ENCODE measurements at places on chromosomes 12 and 14.

GRCh38 chr12:53733807-53734200 is 6.6 kb upstream of the CALCOCO1 start:
- no peak for DNase-seq

GRCh38 chr12:80794551-80794950 is 77.8 kb downstream of the MYF5 start:
- no peak for DNase-seq

DNA sequence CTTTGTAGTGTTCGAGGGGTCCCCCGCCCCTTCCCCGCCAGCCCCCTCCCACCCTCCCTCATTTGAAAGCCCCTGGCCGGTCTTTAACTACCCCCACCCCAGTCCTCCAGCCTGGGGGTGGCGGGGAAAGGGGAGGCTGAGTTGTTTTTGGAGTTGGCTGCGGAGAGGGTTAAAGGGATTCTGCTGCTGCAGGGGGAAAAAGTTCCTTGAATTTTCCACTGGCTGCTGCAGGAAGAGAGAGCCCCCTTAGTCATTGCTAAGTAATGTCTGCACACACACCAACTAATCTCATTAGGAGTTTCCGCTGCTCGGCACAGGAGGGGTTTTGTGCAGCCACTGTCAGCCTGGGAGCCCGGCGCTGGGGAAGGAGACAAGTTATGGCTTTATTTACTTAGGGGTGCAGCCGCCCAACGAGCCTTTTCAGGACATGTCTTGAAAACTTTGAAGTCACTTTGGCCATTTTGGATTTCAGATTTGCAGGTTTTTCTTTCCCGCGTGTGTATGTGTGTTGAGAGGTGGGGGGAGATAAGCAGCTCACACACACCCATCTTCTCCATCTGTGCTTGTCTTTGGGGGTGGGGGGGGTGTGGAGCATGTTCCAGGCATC is 1.8 kb downstream of the ELK3 start:
- peak; percentile 28 for DNase-seq

- peak; percentile 89 for DNase-seq
These were observed 1.4 kb upstream of the TRMT61A start for GRCh38 chr14:103527408-103528145.

DNA sequence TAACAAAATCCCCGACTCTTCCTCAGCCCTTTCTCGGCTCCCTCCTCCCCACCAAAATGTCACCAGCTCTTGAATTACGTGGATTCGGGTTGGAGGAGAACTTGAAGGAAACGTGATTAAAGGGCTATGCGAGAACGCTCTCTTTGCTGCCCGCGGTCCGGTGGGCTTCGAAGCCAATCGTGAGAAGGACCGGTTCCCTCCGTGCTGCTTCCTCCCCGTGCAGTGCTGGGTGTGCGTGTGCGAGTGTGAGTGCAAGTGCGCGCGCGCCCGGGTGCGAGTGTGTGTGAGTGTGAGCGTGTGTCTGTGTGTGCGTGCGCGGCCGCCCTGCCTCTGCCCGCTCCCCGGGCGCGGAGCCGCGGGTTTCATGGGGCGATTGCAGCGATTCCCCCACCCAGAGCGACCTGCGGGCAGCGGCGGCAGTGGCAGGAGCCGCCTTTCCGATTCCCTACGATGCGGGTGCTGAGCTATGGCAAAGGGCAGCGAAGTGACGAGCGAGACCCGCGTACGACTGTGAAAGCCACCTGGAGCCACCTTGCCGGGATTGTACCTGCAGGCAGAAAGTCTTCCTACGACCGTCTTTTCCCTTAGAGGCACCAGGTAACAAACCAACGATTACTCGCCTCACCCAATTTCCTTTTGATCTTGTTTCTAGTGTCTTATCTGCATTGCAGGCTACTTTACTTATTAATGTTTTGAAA is 1.4 kb downstream of the LRFN5 start:
- no peak for DNase-seq

DNA sequence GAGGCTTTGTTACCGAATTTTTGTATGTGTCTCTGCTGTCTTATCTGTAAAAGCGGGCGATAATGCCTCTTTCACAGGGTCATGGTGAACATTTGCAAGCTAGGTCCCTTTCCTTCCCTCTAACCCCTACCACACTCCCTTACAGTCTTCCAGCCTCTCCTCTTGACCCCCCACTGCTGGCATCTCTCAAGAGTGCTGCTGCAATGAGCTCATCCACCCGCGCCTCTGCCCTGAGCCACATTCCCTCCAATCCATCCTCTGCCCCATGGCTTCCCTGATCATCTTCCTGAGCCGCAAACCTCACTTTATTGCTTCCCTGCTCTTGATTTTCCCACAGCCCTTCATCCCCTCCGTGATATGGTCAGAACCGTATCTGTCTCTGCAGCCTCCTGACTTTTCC is 343.6 kb downstream of the BCL11B start:
- DNase-seq: no peak

DNA sequence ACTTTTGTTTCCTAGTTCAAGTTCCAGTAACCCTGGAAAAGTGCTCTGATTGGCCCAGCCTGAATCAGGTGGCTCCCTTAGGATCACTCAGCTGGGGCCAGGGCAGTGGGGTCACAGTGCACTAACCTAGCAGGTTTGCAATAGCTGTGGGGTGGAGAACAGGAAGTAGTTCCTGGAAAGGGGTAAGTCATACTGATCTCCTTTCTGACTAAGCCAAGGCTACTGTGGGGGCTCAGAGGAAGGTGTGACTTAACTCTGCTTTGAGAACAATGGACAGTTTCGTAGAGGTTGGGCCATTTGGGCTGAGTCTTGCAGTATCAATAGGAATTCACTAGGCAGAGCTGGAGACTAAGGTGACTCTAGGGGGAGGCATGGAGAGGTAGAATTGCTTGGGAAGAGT is 89.4 kb downstream of the KIF26A start:
- DNase-seq: peak; percentile 6

- DNase-seq: peak; percentile 16
These were observed 270.8 kb downstream of the BCL11B start for GRCh38 chr14:99001241-99001640.

DNA sequence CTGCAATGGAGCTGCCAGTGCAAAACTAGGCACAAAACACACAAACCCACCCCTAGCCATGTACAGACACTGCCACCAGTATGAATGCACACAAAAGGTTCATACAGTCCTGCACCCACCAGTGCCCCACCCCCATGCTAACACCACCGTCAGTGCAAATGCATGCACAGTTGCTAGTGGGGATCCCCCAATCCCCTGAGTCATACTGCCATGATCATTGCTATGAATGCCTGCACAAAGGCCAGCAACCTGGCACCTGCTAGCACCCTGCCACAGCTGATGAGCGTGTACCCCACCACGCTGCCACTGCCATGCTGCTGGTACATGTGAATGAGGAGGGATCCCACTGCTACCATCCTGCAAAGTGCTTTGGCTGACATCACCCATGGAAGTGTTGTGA is 23.9 kb downstream of the PZP start:
- DNase-seq: no peak

- no peak for DNase-seq
These were observed 5.4 kb downstream of the GAPDH start for GRCh38 chr12:6539707-6540134.

GRCh38 chr12:43306066-43306465 is 245.9 kb downstream of the ADAMTS20 start:
- peak; percentile 78 for DNase-seq

DNA sequence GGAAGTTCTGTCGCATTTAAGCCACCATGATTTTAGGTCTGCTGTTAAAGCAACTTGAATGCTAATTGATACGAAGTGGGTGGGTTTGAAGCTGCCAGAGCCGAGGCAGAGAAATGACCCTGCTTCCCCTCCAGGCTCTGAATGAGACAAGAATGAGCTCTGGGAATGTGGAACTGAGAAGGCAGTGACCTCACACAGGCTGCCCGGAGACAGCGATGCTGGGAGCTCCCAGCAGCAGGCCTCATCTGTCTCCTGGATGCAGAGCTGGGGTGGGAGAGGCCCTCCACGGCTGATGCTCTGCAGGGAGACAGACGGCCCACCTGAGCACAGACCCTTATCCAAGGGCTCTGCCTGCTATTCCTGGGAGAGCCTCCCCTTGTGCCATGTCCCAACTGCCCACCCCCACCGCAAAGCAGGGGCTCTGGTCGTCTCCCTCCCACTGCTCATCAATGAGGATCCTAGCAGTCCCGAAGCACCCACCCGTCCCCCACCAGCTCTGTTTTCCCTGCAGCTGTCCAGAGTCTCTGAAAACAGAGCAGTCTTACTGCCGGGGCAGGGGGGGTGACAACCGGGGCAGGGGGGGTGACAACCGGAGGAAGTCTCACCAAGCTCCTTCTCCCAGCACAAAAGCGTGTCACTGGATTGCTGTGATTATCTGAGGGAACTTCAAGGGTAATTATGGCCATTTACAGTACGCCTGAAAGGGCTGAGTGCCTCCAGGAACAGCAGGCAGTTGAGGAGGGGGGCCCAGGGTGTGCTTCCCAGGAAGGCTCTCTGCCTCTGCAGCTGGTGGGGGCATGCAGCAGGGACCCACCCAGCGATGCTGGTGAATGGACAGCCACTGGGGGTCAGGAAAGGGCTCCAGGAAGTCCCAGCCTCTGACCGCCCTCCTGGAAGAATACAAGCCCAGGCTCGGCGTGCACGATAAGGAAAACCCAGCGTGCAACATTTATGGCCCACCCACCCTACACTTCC is 67.8 kb downstream of the CHGA start:
- DNase-seq: no peak

DNA sequence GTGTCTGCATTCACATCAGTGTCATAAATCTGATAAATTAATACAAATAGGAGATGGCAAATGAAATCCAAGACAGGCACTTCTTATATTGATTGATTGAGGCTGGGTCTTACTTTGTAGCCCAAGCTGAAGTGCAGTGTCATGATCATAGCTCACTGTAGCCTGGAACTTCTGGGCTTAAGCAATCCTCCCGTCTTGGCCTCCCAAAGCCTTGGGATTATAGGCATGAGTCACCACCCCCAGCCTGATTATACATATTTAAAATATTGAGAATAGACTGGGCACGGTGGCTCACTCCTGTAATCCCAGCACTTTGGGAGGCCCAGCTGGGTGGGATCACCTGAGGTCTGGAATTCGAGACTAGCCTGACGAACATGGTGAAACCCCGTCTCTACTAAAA is 51.3 kb downstream of the MARK3 start:
- DNase-seq: peak; percentile 56

GRCh38 chr12:49040364-49040855 is 20.2 kb downstream of the KMT2D start:
- DNase-seq: no peak

GRCh38 chr12:121264951-121265515 is 31.5 kb downstream of the CAMKK2 start:
- DNase-seq: no peak

GRCh38 chr14:23104591-23105347 is at the start of gene CIROP:
TSS of gene CIROP (minus strand) at chr14:23104989. CDS start at chr14:23104920, 69 bp downstream.
- DNase-seq: no peak

DNA sequence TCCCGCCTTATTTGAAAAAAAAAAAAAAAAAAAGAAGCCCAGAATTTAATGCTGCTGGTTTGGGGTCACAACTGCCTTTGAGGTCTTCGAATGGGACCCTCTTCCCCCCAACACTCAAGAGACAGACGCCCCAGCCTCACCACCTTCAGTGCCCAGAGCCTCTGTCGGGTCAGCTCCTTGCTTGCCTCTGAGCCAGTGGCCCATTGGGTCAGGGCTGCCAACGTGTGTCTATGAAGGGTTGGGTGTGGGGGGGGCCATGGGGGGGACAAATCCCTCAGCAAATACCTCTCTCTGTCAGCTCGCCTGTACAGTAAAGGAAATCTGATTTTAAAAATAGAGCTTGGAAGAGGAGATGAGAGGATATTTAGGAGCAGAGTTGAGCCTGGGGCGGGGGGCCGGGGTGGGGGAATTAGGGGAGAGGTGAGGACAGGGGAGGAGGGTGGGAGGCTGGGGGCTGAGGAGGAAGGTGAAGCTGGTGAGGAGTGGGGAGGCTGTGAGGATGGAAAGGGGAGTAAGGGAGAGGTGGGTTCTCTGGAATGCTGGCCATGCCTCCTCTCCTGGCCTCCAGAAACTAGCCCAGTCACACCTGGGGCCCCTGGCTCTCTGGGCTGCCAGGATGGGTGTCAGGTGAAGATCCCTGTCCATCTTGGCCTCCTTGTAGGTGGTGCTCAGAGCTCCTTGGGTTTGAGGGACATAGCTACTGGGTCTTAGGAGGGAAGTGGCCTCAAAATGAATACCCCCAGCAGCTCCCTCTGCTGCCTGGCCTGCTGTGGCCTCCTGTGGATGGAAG is 13.3 kb downstream of the RTL1 start:
- DNase-seq: no peak

DNA sequence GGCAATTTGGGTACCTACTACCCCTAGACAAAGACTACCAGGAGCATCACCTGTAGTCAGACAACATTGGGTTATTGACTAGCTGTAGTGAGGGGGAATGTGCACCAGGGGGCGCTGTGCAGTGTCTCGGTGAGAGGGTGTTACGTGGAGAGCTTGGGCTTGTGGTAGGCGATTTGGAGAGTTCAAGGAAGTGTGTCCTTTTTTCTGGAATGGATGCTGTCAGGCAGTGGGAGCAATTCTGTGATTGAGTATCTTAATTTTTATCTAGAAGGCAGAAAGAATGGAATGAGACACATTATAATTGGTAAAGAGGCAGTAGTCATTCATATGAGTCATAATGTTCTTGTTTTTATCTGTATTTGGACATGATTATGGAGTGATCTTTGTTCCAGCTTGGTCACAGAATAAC is 187.7 kb downstream of the GALC start:
- peak; percentile 47 for DNase-seq

DNA sequence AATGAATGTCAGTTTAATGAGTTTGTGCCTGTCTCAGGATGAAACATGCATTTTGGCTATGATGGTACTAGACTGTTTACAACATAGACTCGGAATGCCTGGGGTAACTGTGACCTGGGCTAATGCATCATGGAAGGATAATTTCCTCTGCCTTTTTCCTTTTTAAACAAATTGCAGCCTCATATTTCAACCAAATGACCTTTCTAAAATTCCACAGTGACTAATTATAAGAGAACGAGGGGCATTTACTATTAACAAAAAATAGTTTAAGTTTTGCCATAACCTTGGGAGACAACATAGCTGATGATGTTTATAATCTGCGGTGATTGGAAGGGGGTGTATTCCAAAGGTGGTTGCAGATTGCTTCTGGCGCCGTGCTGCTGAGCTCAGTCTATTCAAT is 1140.5 kb downstream of the GALC start:
- no peak for DNase-seq

DNA sequence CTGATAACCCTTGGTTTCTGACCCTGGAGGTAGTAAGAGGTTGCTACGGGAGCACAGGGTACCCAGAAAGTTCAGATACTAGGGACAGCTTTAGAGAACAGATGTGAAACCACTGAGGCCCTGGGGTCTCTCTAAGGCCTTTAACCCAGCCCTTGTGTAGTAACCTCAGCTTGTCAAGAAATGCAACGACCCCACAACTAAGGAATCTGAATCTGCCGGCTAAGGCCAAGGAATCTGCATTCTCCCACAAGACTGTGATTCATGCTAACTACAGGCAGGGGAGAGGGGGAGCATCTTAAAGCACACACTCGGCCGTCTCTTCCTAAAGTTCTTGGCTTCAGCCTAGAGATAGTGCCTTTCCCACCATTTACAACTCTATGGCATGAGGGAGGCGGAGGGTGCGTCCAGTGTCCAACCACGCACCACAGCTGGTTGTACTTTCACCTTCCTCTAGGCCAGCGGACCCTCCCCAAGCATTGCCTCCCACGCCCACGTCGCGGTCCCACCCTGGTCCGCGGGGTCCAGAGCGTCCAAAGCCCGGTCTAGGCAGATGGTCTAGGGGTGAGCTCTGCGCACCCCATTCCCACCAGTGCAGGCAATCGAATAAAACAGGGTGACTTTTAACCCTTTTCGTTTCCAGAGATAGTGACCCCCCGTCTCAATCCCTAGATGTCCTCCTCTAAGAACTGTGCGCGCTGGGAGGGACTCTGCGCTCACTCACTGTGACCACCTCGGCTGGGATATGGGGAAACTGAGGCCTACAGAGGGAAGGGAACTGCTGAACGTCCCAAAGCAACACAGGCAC is 735 bp upstream of the VASH1 start:
- DNase-seq: no peak
